ENCODE measurements at places on chromosomes 5 and 9. TPM values are rescaled to one million over a fixed set of nuclear protein-coding genes. Genes with fewer than 3 reads are reported as not detected.
A peak's percentile ranks its signal among the peaks of the same experiment; 100 is the strongest.

Gene PKD2L2
- not detected for total RNA-seq

Gene TTC23L
- under 0.01 TPM for total RNA-seq

Gene SLC46A2
- total RNA-seq, result not detected

Gene GAS1
- 6.1 TPM for total RNA-seq

Gene PCDHGB6
- total RNA-seq, result 3.6 TPM

Gene MLANA
- not detected for total RNA-seq

Gene THBS4
- 2.9 TPM for total RNA-seq

GRCh38 chr5:130975847-130976246 lies 189.2 kb downstream of the HINT1 start:
- DNase-seq, result no peak

GRCh38 chr9:4738866-4739586 lies 2.0 kb downstream of the AK3 start:
- DNase-seq, result no peak

GRCh38 chr5:180396926-180397325 lies 43.8 kb upstream of the GFPT2 start:
- DNase-seq, result no peak

DNA sequence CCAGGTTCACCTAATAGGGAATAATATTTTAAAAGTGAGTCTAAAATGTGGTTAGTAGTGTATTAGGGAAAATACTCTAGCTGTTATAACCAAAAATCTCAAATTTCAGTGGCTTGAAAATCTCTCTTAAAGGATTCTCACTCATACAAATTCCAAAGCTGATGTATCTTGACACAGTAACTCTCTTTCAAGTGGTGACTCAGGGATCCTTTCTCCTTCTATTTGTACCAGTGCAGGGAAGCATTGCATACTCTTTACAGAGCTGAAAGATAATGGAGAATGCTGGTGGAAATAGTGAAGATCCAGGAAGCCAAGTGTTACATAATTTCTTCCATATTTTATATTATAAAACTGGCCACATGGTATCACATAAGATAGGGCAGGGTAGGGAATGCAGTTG lies 560.2 kb upstream of the CDH9 start:
- DNase-seq, result peak; percentile 16

DNA sequence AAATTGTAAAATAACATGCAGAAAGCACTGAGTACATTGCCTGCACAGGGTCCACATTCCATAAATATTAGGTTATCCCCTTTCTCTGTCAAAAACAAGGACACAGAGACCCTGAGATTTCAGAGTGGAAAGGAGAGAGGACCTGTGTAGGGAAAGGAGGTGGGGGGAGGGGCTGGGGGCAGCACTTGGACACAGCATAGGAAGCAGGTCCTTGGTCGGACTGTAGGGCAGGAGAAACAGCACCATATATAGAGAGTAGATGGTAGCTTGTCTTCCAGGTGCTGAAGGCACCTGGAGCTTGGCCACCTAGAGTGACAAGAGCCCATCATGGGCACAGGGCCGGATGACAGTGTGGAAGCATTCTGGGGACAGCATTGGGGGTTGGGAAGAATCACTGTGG lies 2.4 kb downstream of the TPM2 start:
- DNase-seq, result no peak

GRCh38 chr9:70933321-70933720 lies 188.1 kb downstream of the TRPM3 start:
- DNase-seq, result no peak

DNA sequence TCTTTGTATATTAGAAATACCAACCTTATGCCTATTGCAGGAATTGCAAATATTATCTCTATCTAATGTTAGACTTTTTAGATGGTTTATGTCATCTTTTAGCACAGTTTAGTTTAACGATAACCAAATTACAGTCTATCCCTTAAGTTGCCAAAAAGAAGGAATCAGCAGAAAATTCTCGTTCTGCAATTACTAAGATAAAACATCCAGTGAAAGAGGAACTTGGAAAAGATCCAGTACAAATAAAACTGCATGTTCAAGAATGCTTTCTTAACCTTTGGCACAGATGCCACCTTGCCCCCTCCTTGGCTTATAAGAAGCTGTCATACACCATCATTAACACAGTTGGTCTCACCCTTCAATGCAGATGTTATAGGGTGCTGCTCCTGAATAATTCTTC lies 124.0 kb downstream of the SEMA5A start:
- DNase-seq, result no peak

- no peak for DNase-seq
These were observed 127.9 kb upstream of the PALM2AKAP2 start for GRCh38 chr9:109652112-109652511.

DNA sequence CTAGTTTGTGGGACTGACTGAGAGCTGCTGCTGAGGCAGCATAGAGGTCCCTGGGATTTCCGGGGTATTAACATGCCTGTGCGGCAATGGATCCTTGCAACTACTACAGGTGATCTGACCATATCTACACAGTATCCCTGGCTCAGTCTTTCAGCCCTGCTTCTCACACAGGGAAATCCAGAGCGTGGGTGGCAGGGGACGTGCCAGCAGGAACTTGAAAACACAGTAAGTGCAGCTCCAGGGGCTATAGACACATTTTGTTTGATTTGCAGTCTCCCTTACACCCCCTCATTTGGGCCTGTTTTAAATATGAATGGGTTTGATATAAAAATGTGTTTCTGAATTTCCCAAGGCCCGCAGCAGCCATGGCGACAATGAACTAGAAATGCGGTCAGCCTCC lies 209.5 kb downstream of the DCP2 start:
- DNase-seq, result no peak

DNA sequence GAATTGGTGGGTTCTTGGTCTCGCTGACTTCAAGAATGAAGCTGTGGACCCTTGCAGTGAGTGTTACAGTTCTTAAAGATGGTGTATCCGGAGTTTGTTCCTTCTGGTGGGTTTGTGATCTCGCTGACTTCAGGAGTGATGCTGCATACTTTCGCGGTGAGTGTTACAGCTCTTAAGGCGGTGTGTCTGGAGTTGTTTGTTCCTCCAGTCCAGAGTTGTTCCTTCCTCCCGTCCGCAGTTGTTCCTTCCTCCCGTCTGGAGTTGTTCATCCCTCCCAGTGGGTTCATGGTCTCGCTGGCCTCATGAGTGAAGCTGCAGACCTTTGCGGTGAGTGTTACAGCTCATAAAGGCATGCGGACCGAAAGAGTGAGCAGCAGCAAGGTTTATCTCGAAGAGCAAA lies 159.6 kb upstream of the ADAMTSL1 start:
- DNase-seq, result no peak

- no peak for DNase-seq
These were observed 6.1 kb upstream of the ZNF79 start for GRCh38 chr9:127418037-127418471.

- DNase-seq, result no peak
These were observed 179.1 kb upstream of the PRLR start for GRCh38 chr5:35409361-35409760.
